ENCODE measurements at places on chromosomes 13 and 19. TPM values are rescaled to one million over a fixed set of nuclear protein-coding genes. Genes with fewer than 3 reads are reported as not detected.

DNA sequence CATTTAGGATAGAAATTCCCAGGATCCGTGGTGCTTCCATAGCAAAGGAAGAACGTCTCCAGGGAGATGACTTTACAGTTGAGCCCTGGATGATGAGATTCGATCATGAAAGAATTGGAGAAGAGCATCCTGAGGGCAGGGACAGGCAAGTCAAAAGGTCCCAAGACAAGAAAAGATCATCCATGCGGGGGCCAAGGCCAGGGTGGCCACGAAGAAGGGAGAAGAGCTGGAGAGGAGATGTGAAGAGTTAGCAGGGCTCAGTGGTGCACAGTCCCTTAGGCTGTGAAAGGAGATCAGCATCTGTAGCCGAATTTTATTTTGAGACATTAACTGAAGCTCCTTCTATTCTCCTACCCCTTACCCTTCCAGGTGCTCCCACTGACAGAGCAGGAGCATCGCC lies 28.9 kb downstream of the OR10H4 start:
- no peak for DNase-seq

- DNase-seq, result peak; percentile 26
These were observed 3.9 kb downstream of the CCDC194 start for GRCh38 chr19:17389957-17390664.

- no peak for DNase-seq
These were observed 57.3 kb downstream of the IFT88 start for GRCh38 chr13:20624213-20624612.

DNA sequence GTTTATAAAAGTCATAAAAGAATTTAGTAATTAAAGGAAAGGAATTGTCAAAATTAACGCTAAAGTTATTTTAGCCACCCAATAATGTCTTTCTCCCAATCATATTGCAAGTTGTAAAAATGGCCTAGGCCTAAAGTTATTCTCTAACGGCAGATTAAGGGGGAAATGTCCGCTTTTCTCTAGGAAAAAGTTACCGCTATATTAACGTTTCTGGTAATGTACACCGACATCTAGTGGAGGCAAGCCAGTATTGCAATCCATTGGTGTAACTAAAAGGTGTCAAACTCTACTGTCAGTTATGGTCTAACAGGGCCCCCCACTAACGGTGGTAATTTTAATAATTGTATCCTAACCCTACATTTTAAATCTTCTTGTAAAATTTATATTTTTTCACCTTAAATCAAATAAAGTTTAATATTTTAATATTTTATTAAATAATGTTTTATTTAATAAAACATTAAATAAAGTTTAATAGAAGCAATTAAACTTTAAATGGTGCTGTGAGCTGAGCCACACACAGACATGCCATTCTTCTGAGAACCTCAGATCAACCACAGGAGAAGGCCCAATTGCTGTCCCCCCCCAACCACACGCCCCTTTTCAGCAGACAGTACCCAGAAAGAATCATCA lies 35.9 kb upstream of the ZSCAN5A start:
- peak; percentile 31 for DNase-seq

- DNase-seq, result no peak
These were observed 848.7 kb upstream of the PCDH9 start for GRCh38 chr13:68078874-68079273.

- peak; percentile 64 for DNase-seq
These were observed 3.0 kb downstream of the CNFN start for GRCh38 chr19:42386974-42387707.

GRCh38 chr13:20654156-20654555 lies 49.3 kb upstream of the IL17D start:
- no peak for DNase-seq

DNA sequence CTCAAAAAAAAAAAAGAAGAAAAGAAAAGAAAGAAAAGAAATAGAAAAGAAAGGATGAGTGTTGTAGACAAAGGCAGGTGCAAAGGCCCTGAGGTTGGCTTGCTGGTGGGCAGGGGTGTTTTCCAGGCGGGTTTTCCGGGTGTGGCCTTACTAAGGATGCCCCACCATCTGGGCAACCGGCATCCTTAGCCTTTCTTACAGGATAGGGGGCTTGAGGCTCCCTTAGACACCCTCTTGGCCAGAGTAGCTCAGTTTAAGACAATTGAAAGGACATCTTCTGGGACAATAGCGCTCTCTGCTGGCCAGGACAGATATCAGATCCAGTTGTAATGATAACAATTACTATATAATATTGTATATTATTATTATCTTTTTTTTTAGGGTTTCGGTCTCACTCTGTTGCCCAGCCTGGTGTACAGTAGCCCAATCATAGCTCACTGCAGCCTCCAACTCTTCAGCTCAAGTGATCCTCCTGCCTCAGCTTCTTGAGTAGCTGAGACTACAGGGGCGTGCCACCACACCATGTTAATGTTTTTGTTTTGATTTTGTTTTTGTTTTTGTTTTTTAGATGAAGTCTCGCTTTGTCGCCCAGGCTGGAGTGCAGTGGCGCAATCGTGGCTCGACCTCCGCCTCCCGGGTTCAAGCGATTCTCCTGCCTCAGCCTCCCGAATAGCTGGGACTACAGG lies 1.4 kb upstream of the QTRT1 start:
- DNase-seq, result peak; percentile 61

ZSCAN4 gene
- not detected for total RNA-seq

IGFL1 gene
- not detected for total RNA-seq

Measured in neural crest cell (in vitro differentiated cells).